Heart left ventricle (tissue), 16 donors: ENCODE measurements at places on chromosomes 5 and 9. TPM values are rescaled to one million over a fixed set of nuclear protein-coding genes. Genes with fewer than 3 reads are reported as not detected.

DNA sequence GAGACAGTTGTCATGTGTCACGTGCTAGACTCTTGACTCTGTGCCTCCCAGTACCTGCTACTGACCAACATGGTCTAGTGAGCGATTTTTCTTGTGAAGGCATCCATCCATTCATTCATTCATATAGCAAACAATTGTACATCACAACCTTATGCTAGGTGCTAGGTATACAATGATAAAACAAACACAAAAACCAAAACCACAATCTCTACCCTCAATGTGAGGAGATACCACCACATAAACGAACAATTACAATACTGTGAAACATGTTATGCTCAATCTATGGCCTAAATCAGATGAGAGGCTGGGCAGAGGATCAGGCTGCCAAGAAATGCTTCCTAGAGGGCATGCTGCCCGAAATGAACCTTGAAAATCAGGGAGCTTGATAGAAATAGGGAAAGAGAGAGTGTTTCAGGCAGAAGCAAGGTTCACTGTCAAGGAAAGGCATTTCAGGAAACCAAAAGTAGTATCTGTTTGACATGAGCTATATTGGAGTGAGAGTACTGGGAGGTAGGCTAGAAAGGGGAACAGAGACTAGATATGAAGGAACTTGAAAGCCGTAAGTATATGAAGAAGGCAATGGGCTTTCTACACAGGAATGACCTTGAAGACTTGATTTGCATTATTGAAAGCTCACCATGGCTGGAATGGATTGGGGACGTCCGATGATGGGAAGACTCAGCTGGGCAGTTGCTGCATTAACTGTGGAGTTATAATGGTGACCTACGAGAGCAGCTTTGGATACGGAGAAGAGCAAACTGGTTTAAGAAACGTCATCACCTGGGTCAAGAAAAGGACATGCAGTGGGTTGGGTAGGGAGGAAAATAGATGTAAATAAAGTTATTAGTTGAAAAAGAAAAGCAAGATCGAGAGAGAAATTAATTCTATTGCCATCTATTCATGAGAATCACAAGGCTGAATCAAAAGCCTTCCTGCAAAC lies 90.1 kb downstream of the THBS4 start:
- H3K27me3 ChIP-seq, result no peaks in the 10 kb centered on the region
- no peak for DNase-seq
- no peaks in the 10 kb centered on the region for H3K4me1 ChIP-seq
- H3K27ac ChIP-seq, result no peak overlapping the region

Gene NIPBL
- total RNA-seq, result 32.2 TPM

DNA sequence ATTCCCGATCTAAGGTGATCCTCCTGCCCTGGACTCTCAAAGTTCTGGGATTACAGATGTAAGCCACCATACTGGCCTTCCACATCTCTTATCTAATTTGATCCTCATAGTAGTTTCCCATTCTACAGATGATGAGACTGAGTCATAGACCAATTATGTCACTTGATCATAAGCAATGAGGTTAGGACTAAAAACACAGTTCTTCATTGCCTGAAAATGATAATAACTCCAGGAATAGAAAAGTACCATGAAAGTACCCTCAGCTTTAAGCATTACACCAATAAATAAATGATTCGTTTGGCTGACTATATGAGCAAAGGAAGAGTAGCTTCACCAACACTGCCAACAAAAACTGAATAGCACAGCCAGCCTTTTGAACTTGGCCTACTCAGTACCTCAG lies 389.5 kb downstream of the ACTL7B start:
- no peaks in the 10 kb centered on the region for H3K36me3 ChIP-seq
- no peak overlapping the region for H3K4me3 ChIP-seq
- peaks cover 8% of the 10 kb centered on the region for H3K4me1 ChIP-seq
- no peak for DNase-seq
- no peaks in the 10 kb centered on the region for H3K27me3 ChIP-seq
- H3K27ac ChIP-seq, result no peak overlapping the region

- H3K36me3 ChIP-seq, result peaks cover 68% of the 10 kb centered on the region
- no peak for DNase-seq
- H3K4me1 ChIP-seq, result peaks cover 13% of the 10 kb centered on the region
- H3K27me3 ChIP-seq, result no peaks in the 10 kb centered on the region
- H3K27ac ChIP-seq, result no peak overlapping the region
These were observed 209.5 kb downstream of the FANCC start for GRCh38 chr9:95107976-95108375.

DNA sequence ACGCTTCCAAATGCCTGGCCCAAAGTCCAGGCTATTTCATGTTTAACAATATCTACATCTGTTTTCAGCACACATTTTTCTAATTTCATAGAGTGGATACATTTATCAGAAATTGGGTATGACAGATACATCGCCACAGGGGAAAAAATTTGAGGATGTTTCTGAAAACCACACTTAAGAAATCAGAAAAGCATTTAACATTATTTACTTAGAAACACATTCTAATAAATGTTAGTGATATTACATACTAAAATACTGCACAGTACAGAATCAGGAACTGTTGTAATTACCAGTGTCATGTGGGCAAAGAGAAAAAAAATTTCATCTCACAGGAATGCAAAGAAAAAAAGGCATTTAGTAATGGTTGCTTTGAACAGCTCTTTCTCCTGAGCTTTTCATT lies 310.5 kb upstream of the KIF2A start:
- no peak overlapping the region for H3K27ac ChIP-seq
- no peak for DNase-seq
- H3K4me3 ChIP-seq, result no peak overlapping the region
- H3K36me3 ChIP-seq, result no peaks in the 10 kb centered on the region
- H3K27me3 ChIP-seq, result no peaks in the 10 kb centered on the region
- no peaks in the 10 kb centered on the region for H3K4me1 ChIP-seq

Gene CDH9
- total RNA-seq, result not detected

DNA sequence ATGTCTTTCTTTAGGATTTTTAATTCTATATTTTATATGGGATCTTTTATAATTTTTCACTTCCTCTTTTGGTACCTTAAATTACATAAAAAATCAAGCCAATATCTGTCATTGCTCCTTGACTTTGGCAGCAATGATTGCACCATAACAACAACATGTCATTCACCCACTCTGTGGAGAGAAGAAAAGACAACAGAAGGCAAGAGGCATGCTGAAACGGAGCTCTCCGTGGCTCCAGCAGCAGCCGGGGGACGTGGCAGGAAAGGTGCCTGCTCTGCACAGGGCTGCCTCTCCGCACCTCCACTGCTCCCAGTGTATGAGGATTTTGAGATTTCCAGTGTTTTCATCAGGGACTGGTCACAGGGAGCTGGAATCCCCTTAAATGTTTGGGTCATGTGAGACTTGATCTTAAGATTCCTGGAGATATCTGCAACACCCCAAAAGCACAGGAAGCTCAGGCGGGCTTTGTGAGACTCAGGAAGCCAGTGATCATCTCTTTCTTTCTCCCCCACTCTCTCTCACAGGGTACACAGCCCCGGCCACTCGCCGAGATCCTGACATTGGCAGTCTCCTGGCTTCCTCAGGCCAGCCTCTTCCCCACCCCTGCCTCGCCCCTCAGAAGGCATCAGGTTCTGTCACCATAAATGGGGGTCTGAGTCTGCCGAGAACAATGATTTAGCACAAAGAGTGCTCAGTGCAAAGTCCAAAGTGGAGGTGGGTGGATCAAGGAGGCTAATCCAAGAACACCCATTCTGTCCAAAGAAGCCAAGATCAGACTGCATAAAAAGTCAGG lies 74.6 kb downstream of the ACTL7B start:
- H3K27me3 ChIP-seq, result no peaks in the 10 kb centered on the region
- no peak for DNase-seq
- H3K36me3 ChIP-seq, result no peaks in the 10 kb centered on the region
- no peak overlapping the region for H3K27ac ChIP-seq
- H3K4me1 ChIP-seq, result peaks cover 15% of the 10 kb centered on the region
- no peak overlapping the region for H3K4me3 ChIP-seq

Gene OLFML2A
- 32.7 TPM for total RNA-seq

GRCh38 chr9:107683566-107683965 lies 194.0 kb upstream of the KLF4 start:
- H3K27me3 ChIP-seq, result no peaks in the 10 kb centered on the region
- no peaks in the 10 kb centered on the region for H3K36me3 ChIP-seq
- peaks cover 10% of the 10 kb centered on the region for H3K4me1 ChIP-seq
- H3K27ac ChIP-seq, result peak overlapping the region; percentile 68

Gene SURF4
- total RNA-seq, result 53.8 TPM

DNA sequence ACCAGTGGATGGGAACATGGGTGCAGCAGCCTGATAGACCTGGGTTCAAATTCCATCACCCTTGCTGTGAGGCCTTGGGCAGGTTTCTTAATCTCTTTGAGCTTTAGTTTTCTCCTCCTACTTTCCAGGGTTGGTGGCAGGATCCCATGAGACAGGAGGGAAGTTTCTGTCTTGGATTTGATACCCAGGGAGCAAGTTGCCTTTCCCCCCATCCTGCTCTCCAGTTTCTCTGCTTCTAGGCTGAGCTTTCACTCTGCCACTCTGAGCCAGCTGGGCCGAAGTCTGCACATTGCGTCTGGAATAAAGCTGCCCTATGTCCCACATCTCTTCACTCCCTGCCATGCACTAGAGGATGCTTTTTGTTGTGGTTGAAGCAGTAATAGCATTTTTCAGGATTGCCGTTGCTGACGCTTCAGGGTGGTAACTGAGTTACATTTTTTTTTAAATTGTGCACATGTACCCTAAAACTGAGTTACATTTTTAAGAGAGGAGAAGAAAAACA lies 40.5 kb upstream of the ANGPTL2 start:
- peak overlapping the region; percentile 41 for H3K27ac ChIP-seq
- no peaks in the 10 kb centered on the region for H3K27me3 ChIP-seq
- H3K4me1 ChIP-seq, result peaks cover 33% of the 10 kb centered on the region
- H3K36me3 ChIP-seq, result no peaks in the 10 kb centered on the region

- peak; percentile 57 for DNase-seq
- H3K36me3 ChIP-seq, result no peaks in the 10 kb centered on the region
- peak overlapping the region; percentile 93 for H3K4me3 ChIP-seq
- peak overlapping the region; percentile 91 for H3K27ac ChIP-seq
- H3K4me1 ChIP-seq, result no peaks in the 10 kb centered on the region
These were observed 1.1 kb downstream of the VLDLR start for GRCh38 chr9:2622461-2623287.

DNA sequence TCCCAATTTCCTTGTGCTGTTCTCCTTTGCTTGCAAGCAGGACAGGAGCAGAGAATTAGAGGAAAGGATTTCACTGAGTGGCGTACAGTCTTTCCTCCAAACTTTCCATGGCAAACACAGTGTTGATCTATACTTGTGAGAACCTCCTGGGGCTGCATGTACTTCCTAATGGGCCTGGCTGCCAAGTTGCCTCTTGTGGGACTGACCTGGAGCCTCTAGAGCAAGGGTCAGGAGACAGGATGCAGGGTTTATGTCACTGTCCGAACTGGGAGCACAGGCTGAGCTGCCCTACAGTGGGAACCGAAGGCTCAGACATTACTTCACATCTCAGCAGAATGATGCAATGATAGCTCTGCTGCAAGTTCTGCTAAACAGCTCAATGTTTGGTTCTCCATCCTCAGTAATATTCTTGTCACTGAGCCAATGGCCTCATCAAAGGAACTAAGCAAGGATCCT lies 102.3 kb downstream of the ENC1 start:
- peak; percentile 84 for DNase-seq
- H3K4me1 ChIP-seq, result peaks cover 35% of the 10 kb centered on the region
- no peaks in the 10 kb centered on the region for H3K27me3 ChIP-seq
- H3K36me3 ChIP-seq, result no peaks in the 10 kb centered on the region
- H3K4me3 ChIP-seq, result no peak overlapping the region

Gene ADRB2
- total RNA-seq, result 5.1 TPM

GRCh38 chr9:72618811-72619210 lies 97.4 kb downstream of the TMC1 start:
- no peak for DNase-seq
- no peak overlapping the region for H3K27ac ChIP-seq
- no peaks in the 10 kb centered on the region for H3K36me3 ChIP-seq
- no peaks in the 10 kb centered on the region for H3K4me1 ChIP-seq
- no peak overlapping the region for H3K4me3 ChIP-seq
- no peaks in the 10 kb centered on the region for H3K27me3 ChIP-seq

Gene CATSPER3
- 0.54 TPM for total RNA-seq

Gene CEL
- 2.3 TPM for total RNA-seq

Gene PCDHGC3
- total RNA-seq, result 23.8 TPM

GRCh38 chr5:76854644-76855043 lies 4.8 kb downstream of the S100Z start:
- peaks cover 26% of the 10 kb centered on the region for H3K4me1 ChIP-seq
- no peak for DNase-seq
- no peaks in the 10 kb centered on the region for H3K36me3 ChIP-seq

DNA sequence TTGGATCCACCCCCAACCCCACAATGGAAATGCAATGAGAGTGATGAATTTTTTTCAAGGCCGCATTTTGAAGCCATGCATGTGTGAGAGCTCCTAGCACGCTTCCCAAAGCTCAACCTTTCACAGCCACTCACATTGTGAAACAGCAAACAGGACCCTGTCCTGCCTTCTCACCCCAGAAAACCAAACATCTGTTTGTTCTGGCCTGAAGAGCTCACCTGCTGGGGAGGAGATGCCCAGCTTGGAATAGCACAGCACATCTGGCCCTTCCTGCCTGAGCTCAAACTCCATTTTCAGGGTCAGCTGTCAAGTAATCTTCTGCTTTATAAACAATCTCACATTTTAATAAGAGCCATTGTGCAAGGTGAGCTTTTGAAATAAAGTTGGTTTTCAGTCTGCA lies 54.8 kb downstream of the SAXO1 start:
- H3K27me3 ChIP-seq, result no peaks in the 10 kb centered on the region
- DNase-seq, result no peak
- H3K36me3 ChIP-seq, result no peaks in the 10 kb centered on the region
- no peaks in the 10 kb centered on the region for H3K4me1 ChIP-seq
- no peak overlapping the region for H3K27ac ChIP-seq

DNA sequence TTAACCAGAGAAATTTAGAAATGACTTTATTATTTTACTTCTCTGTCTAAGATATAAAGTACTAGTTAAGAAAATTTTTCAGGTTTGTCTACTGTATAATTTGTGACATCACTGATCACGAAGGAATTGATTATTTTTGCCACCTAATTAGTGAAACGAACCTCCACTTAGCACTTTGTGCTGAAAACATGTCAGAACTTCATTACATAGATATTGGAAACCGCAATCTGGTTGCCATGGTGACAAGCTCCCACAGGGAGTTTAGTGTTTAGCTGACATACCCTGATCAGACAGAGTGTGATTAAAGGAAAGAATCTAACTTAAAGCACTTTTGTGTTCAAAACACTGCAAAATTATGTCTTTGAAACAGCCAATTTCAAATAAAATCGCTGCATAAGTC lies 668.4 kb upstream of the CCNG1 start:
- no peaks in the 10 kb centered on the region for H3K4me1 ChIP-seq
- H3K4me3 ChIP-seq, result no peak overlapping the region
- H3K36me3 ChIP-seq, result no peaks in the 10 kb centered on the region
- H3K27me3 ChIP-seq, result no peaks in the 10 kb centered on the region

Gene TPD52L3
- not detected for total RNA-seq

Gene FREM1
- 1.1 TPM for total RNA-seq

Gene SLC6A19
- not detected for total RNA-seq

- no peak for DNase-seq
- no peaks in the 10 kb centered on the region for H3K36me3 ChIP-seq
- H3K27me3 ChIP-seq, result no peaks in the 10 kb centered on the region
- H3K4me1 ChIP-seq, result peaks cover 57% of the 10 kb centered on the region
- no peak overlapping the region for H3K4me3 ChIP-seq
These were observed 33.2 kb downstream of the NEK6 start for GRCh38 chr9:124290743-124291554.
